Activated CD4-positive, alpha-beta T cell treated with anti-CD3 and anti-CD28 coated beads, Interleukin-2, amount 10 ng/mL, durations not matched to agents 24 days and 14 days (primary cell): ENCODE measurements at places on chromosomes 7 and 10. TPM values are rescaled to one million over a fixed set of nuclear protein-coding genes. Genes with fewer than 3 reads are reported as not detected.

The MBLAC1 gene
- total RNA-seq, result 3.0 and 3.5 TPM in 2 replicates

The KCND2 gene
- not detected in 2 replicates for total RNA-seq

The GPER1 gene
- total RNA-seq, result 0.09 TPM in 1 of 2 replicates, not detected in the other

The CYP2W1 gene
- total RNA-seq, result not detected in 2 replicates
